Stimulated activated CD8-positive, alpha-beta memory T cell treated with anti-CD3 and anti-CD28 coated beads, Interleukin-15, amount 100 ng/mL, for 4 hours (primary cell): ENCODE measurements at places on chromosomes 5 and 9.

DNA sequence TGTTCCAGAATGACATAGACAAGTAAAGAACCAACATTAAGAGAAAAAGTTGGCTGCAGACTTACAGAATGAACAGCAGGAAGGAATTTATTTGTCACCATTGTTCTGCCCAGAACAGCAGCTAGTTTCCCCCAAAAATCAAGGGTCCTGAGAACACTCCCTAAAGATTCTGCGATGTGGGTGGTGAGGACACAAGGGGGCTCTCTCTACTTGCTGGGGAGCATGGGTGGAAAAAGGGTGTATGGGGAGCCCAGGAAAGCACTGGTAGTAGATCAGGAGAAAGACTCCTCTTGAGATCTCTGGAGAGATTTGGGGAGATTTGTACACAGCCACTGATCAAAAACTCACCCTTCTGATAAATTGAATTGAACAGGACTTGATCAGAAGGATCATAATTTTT is 316.5 kb downstream of the KCTD16 start:
- DNase-seq: no peak

DNA sequence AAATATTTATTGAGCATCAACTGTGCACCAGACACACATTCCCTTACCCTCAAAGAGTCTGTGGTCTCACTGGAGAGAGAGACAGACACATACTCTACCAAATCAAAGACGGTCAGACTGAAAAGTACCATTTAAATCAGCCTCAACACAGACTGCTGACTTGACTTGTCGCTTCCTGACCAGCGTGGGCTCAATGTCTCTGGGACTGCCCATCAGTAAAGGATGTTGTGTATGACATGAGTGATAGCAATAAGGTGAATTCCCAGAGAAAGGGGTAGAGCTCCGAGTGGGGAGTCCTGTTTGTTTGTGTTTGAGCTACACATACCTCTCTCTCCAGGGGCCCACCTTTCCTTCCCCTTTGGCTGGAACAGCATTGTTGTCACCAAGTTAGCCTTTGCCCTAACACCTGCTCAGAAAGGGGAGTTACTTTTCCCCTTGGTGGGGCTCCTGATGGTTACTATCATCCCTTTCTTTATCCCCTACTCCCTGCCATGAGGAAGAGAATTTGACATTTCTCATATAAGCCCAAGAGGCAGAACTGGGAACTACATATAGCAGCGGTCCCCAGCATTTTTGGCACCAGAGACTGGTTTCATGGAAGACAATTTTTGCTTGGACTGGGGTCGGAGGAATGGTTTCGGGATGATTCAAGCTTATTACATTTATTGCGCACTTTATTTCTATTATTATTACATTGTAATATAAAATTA is 33.9 kb downstream of the NR4A3 start:
- DNase-seq: no peak

DNA sequence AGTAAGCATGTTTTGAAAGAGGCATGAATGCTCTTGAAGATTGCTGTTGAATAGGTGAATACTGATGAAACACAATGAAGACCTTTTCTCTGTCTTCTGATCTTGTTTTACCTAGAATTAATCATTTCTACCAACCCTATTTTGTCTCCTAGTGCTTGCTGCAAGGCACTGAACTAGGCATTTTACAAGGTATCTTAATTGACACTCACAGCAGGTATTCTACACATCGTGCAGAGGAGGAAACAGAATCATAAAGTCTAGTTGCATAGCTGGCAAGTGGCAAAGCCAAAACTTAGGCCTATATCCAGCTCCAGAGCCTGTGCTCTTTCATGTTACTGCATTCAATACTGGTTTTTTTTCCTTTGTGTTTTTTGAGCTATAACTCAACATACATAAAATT is 50.7 kb downstream of the CTNNA1 start:
- DNase-seq: no peak

GRCh38 chr5:111704452-111705085 is 52.4 kb downstream of the NREP start:
- no peak for DNase-seq

- DNase-seq: no peak
These were observed 259.8 kb downstream of the ANXA1 start for GRCh38 chr9:73411494-73411893.

DNA sequence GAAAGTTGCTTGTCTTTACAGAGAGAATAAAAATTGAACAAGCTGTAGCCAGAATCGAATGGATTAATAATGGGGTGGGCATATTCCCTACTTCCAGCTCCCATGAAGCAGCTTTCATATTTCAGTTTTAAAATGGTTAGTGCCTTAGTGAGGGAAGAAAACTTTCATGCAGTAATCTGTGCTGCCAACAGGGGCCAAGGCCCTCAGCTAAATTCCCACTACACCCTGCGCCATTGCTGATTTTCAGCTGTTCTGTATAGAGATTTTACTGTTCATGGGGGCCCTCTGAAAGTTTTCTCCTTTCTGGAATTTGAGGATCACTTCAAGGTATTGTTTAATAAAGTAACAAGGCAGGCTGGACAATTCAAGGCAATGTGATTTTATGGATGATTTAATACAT is 58.2 kb downstream of the CAST start:
- DNase-seq: no peak

DNA sequence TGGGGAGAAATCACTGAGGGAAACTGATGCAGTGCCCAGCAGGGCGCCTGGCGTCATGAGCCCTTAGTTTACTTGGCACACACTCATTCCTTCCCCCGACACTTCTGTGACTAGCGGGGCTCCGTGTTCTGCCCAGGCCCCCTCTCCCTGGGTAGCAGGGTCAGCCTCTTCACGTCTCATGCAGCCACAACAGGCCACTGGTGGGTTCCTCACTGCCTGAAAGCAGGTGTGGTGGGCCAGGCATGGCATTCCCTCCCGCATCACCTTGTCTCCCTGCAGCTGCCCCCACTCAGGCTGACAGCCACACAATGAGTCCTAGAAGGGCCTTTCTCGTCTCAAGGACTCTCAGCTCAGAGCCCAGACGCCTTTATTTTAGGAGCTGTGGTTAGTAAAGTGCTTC is 51.1 kb upstream of the CPLX2 start:
- no peak for DNase-seq

DNA sequence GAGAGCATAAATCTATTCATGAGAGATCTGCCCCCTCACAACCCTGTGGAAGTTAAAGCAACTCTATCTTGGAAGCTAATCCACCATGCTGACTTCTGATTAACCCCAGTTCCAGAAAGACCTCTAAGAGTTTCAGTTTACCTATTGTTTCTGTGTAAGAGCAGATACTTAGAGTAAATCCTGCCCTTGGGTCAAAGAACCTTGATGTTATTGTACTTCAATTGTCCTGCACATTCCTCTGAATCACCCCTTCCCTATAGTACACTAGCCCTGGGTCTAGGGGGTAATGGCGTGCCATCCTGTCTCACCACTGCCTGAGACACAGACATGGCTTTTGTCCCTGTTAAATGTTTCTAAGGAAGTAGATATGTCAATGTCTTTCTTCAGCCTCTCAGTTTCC is 138.6 kb downstream of the CAAP1 start:
- DNase-seq: no peak

DNA sequence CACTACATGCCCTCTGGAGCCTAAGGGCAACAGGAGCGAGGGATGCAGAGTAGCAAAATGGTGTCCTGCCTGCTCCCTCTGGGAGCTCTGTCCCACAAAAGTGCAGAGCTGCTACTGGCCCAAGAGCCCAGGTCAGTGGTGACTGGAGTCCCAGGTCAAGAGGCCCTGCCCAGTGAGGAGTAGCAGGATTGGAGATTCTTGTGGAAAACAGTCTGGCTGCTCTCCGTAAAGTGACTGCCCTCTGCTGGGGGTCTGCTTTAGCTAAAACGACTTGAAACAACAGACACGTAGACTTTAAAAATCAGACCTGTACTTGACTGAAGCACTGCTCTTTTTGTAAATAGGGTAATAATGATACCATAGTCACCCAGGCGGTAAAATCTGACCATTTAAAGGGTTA is 917.0 kb downstream of the MAT2B start:
- no peak for DNase-seq

DNA sequence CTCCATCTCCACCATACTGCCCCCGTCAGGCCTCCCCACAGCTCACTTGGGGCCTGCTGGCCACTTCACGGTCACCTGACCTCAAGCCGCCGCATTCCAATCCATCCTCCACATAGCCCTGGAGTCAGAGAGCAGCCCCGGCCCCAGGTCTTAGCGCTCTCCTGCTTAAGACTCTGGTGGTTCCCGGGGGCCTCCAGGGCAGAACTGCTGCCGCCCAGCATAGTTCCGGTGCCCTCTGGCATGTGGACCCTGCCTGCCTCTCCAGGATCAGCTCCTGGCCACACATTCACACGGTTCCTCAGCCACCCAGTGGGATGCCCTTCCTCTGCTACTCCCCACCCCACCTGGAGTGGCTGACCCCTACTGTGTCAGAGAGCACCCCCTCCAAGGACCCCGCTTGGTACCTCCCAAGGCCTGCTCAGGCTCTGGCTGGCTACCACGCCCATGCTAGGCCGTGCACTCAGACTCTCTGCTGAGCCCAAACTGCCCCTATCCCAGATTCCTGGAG is 8.7 kb downstream of the PHYKPL start:
- no peak for DNase-seq
